Type B pancreatic cell (in vitro differentiated cells): ENCODE measurements at places on chromosomes 11 and 22. TPM values are rescaled to one million over a fixed set of nuclear protein-coding genes. Genes with fewer than 3 reads are reported as not detected.

DNA sequence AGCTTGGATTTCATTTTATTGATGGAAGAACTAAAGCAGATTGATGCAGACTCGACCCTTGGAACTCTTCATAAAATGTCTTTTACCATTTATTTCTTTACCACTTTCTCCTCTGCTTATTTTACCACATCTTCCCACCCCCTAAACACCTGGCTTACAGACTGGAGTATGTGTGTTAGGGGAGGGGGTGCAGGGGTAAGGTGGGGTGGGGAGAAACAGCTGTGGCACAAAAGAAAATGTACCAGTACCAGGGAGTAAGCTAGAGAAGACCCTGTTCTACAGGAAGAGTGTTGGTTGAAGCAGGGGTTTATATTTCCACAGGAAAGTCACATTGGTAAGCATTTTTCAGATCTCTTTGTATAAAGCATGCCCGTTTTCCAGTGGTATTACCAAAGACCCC, 312.7 kb upstream of the MTNR1B start:
- no peak for DNase-seq

RIBC2 gene
- total RNA-seq, result 5.1 and 8.8 TPM in 2 replicates

TNNT3 gene
- total RNA-seq, result 17.3 and 40.9 TPM in 2 replicates

GRCh38 chr11:70886676-70887541, 365.5 kb downstream of the SHANK2 start:
- no peak for DNase-seq

KRTAP5-1 gene
- not detected in 2 replicates for total RNA-seq

DNA sequence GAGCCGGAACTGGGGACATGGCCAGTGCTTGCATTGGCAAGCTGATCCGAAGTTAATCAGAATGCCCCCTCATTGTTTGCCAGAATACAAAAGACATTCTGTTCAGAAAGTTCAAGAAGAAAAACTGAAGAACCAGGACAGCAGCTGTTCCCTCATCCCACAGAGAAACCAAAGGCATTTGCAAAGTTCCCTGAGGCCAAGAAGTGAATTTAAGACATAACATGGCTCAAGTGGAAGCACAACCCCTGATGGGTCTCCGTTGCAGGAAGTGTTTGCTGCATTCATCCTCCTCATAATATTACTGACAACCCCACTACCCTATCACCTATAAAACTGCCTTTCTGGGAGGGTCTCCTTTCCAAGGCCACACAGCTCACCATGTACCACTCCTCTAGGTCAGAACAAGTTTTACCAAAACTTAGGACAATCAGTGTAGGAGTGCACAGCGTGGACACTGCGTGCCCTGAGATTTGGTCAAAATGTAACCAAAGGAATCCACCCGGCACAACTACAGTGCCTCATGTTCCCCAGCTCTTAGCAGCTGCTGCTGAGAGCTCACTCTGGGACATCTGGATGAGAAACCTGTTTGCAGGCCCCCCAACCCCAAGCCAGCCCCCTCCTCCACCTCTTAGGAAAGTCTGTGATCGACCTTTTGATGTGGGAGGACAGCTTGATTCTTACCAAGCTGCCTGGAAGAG, 101.6 kb upstream of the AKIP1 start:
- DNase-seq, result no peak

RIMBP3C gene
- 0.17 and 0.34 TPM in 2 replicates for total RNA-seq

DNA sequence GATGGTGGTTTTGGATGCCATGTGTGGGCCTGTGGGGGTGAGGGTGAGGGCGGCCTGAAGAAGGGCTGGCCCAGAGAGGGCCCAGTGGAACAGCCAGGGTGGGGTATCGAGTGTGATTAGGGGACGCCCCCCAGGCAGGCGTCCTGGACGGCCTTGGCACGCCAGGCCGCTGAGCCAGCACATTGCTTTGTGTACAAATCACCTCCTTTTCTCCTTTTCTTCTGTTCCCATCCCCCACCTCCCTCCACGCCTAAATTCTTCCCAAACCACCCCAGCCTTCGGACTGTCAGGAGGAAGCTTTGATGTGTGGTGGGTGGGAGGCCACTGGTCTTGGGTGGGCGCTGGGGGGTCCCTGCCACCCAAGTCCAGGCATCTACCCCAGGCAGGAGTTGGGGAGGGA, 7.8 kb upstream of the CD248 start:
- no peak for DNase-seq

- DNase-seq, result no peak
These were observed 12.5 kb downstream of the TMEM258 start for GRCh38 chr11:61779666-61780525.

DNA sequence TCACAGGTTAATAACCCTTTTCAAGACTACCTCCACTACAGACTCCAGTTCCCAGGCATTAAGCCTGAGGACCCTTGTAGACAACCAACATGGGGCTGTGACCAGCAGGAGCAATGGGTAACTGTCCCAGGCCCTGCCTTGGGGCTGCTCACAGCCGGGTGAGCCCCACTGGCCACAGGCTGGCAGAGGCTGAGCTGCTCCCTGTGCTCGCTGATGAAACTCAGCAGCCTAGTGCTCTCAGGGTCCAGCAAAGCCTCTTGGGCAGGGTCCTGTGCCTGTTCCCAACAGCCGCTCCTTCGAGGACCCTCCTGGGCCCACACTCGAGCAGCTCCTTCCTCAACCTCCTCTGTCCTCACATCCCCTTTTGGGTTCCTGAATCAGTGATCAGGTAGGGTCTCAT, 99.8 kb downstream of the VPREB1 start:
- DNase-seq, result no peak

GRCh38 chr22:40044870-40045834, 50.4 kb downstream of the FAM83F start:
- DNase-seq, result peak; percentile 74

MS4A6E gene
- total RNA-seq, result not detected in 2 replicates

- DNase-seq, result no peak
These were observed 18.9 kb upstream of the PISD start for GRCh38 chr22:31680861-31681341.

GLB1L2 gene
- total RNA-seq, result 5.5 and 11.6 TPM in 2 replicates

- no peak for DNase-seq
These were observed 38.3 kb downstream of the NCAM1 start for GRCh38 chr11:112999520-112999919.

DNA sequence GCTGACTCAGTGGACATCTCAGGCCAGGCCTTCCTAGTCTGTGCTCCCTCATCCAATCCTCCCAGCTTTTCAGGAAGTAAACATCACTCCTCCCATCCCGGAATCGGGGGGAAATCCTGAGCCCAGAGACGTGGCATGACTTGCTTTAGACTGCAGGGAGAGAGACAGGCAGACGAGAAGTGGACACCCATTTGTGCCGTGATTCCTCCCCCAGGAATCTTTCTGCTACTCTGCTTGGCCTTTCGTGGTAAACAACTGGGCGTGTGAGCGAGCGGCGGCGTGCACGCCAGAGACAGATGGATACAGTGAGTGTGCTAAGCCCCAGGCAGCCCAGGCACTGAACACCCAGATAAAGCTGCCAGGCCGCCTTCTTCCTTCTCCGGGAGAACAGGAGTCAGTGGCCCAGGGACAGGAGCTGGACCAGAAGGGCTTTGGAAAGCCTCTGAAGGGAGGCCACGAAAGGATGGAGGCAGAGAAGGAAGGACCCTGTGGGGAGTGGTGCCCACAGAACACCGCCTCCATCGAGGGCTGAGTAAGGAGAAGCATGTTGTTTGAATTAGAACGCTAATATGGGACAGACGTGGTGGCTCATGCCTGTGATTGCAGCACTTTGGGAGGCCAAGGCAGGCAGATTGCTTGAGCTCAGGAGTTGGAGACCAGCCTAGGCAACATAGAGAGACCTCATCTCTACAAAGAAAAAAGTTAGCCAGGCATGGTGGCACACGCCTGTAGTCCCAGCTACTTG, 53.0 kb upstream of the PRR5 start:
- no peak for DNase-seq

GRCh38 chr22:29092243-29092642, 19.4 kb downstream of the KREMEN1 start:
- no peak for DNase-seq

DNA sequence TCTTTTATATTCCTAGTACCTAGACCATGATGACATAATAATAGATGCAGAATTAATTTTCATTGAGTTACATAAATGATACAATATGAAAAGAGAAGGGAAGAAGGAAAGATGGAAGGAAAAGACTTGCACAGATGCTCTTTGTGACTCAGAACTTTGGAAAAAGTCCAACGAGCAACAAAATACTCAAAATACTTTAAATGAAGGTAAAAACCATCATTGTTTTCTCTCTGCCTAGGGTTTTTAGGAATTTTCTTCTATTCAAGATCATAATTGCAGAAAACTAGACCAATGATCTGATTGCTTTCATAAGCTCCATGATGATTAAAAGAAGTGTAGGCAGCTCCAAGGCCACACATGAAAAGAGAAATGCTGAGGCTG, 276.9 kb downstream of the KIRREL3 start:
- no peak for DNase-seq

GRCh38 chr11:108824545-108824944, 159.7 kb downstream of the DDX10 start:
- DNase-seq, result no peak

DNA sequence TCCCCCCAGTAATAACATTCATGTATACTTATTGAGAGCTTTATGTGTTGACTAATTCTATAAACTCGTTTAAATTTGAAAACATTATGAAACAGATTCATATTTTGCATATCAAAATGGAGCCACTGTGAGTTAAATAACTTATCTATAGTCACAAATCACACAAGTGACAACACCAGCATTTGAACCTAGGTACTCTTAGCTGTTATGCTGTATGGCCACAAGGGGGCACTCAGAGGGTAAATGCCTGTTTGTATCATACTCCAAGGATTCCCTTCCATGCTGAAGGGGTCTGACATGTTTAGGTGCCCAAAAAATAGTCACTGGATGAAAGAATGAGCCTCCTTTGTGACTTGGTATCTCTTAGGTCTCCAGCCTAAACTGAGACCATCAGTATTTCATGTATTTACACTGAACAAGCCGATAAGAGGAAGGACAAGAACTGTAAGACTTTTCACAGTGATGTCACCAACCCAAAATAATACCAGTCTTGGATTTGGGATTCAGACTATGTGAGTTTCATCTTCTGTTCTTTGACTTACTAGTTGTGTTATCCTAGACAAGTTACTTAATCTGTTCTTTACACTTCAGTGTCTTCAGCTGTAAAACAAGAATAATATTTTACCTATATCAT, 12.2 kb upstream of the OR52D1 start:
- DNase-seq, result no peak

PAMR1 gene
- 2.5 and 14.2 TPM in 2 replicates for total RNA-seq

- DNase-seq, result peak; percentile 82
These were observed 45.2 kb upstream of the RASSF10 start for GRCh38 chr11:12963792-12964536.

DNA sequence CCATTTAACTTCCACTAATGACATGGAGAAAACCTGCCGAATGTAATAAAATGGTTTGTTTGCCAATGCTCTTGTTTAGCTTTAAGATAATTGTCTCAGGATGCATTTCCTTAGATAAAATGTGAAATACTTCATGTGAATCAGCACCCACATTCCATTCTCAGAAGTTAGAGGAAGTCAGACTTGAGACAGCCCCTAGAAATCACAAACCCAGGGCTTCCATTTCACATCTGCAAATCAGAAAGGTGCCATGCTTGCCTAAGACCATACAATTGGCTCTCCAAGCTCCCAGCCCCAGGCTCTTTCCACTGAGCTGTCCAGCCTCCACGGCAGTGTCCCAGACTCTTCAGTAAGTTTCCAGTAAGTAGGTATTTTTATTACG, 35.6 kb upstream of the ADORA2A start:
- DNase-seq, result no peak

DNA sequence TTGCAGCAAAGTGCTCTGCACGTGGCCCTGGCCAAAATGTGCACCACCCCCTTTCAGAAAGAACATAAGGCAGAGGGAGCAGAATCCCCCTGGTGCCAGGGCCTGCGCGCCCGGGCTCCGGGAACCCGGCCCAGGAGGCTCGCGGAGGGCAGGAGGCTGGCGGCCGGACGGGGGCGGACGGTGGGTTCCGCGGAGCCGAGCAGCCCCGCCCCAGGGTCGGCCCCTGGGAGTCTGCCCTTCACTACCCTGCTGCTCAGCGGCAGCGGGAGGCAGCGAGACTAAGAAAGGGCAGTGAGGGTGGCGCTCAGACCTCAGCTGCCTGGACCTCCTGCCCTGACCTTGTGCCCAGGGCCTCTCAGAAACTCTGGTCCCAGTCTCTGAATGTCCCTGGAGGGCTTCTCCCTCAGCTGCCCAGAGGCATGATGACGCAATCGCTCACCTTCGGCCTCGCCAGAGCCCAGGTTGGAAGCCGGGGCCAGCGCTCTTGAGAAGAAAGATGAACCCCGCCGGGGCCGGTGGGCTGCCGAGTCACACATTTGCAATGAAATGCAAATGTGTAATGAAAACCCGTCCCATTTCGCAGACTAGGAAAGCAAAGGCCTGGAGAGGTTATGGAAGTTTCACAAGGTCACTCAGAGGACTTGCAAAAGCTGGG, 1.1 kb upstream of the CLMP start:
- DNase-seq, result no peak

DNA sequence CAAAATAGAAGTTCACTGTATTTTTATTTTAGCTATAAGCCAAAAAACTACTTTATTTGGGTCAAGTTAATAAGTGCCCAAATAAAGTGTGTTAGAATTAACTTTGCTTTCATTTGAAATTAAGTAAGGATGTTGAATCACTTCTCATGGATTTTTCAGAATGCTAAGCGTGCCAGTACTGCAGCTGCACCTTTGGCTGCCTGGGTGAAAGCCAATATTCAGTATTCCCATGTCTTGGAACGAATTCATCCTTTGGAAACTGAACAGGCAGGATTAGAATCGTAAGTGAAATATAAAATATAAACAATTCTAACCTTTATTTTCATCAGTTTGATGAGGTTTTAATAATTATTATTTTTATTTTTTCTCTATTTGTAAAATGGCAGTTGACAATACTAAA, 113.6 kb downstream of the DYNC2H1 start:
- no peak for DNase-seq

SOX6 gene
- total RNA-seq, result 8.7 and 24.9 TPM in 2 replicates

DNA sequence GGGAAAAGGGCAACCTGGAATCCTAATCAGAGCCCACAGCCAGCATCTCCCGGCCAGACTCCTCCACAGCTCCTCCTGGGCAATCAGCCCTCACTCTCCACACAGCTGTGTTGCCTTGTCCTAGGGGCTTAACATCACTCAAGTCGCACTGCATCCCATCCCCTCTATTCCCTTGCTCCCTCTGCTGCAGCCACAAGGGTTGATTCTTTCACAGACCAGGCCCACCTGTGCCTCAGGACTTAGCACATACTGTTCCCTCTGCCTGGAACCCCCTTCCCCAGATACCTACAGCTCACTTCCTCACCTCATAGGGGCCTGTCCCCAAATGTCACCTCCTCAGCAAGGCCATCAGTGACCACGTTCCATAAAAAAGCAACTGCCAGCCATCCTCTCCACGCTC, 18.4 kb downstream of the SPATA19 start:
- no peak for DNase-seq

DNA sequence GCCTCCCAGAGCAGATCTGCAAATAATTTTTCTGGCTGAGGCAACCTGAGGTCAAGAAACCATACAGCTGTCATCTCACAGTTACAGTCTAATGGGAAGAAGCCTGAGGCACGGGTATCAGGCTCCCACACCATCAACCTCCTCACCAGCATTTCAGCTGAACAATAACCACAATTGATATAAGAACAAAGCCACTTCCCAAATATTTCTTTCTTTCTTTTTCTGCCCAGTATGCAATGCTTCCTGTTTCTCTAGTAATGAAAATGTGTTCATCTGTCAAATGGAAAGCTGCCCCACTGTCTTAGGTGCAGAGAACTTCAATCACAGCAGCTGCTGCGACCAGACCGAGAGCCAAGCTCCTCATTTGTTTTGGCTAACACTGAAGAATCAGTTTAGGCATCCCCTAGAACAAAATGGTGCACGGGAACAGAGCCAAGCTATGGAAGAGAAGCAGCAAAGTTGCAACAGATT, 108.4 kb downstream of the BLID start:
- no peak for DNase-seq

- DNase-seq, result no peak
These were observed 30.3 kb downstream of the SAMM50 start for GRCh38 chr22:43985532-43985931.
